ENCODE measurements at places on chromosomes 6 and 20. TPM values are rescaled to one million over a fixed set of nuclear protein-coding genes. Genes with fewer than 3 reads are reported as not detected.

- no peak for DNase-seq
Measured at GRCh38 chr20:36261389-36262105, 25.3 kb downstream of the AAR2 start.

- DNase-seq: no peak
Measured at GRCh38 chr6:116136933-116137340, 11.0 kb upstream of the COL10A1 start.

DNA sequence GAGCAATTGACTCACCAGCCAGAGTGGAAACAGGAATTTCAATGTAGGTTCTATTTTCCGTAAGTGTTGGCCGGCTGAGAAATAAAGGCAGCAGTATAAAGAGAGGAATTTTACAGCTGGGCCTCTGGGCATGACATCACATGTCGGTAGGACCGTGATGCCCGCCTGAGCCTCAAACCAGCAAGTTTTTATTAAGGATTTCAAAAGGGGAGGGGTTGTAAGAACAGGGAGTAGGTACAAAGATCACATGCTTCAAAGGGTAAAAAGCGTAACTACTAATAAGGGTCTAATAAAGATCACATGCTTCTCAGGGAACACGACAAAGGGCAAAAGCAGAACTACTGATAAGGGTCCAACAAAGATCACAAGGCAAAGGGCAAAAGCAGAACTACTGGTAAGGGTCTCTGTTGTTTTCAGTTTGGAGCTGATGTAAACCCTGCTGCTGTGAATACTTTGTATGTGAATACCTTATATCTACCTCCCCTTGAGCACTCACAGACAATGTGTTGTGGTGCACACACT, 9.0 kb upstream of the TULP4 start:
- no peak for DNase-seq

- DNase-seq: no peak
Measured at GRCh38 chr6:88171312-88171711, 5.2 kb upstream of the CNR1 start.

Gene TMEM74B
- 4.2 TPM for total RNA-seq

Gene CRYBG1
- 0.40 TPM for total RNA-seq
